Sciatic nerve (tissue), 2 donors: ENCODE measurements at places on chromosomes 12 and 14.

DNA sequence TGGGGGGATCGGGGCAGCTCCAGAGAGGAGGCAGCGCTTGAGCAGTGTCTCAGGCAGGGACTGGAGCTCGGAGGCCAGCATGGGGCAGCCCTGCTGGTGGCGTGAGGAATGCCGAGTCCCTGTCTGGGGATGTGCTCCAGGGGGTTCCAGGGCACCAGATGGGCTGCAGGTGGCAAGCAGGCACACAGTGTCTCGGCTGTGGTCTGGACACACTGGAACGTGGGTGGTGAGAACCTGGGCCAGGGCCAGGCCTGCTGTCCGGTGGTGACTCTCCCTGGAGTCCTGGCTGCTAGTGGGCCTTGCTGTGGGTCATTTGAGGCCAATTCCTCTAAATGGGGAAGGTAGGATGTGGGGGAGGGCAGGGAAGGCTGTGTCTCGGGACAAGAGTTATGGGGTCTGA, 199.4 kb upstream of the RTL1 start:
- peak; percentile 45 for DNase-seq

- no peak for DNase-seq
Observed at GRCh38 chr12:28108599-28108998, 81.7 kb upstream of the CCDC91 start.

DNA sequence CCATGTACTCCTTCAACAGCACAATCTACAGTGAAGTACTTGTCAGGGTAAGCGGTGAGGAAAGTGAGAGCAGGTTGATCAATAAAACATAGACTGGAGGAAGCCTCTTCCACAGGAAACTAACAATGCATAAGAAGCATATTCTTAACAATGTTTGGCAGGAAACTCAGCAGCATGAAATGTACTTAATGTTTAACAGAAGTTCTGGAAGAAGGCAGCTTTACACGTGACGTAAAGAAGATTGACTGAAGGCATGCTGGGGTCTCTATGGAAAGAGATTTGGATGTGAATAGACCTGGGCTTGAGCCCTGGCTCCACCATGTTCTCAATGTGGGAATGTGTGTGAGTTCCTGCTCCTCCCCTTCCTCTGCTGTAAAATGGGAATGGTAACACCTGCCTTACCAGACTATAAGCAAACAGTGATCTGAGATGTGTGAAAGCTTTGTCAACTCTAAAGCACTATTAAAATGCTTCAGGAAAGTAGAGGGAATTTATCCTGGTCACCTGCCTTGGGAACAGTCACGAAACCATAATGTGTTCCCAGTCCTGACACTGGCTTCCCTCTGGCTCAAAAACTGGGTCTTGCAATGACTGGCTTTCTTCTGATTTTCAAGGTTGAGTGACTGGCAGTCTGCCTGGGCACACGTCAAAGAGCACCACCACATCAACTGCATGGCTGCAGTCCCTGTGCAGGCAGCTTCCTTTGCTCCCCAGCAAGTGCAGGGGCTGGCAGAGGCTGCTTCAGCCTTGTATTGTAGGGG, 384.6 kb downstream of the APAF1 start:
- no peak for DNase-seq

- DNase-seq = no peak
Observed at GRCh38 chr12:101829639-101830366, 956 bp downstream of the GNPTAB start.

DNA sequence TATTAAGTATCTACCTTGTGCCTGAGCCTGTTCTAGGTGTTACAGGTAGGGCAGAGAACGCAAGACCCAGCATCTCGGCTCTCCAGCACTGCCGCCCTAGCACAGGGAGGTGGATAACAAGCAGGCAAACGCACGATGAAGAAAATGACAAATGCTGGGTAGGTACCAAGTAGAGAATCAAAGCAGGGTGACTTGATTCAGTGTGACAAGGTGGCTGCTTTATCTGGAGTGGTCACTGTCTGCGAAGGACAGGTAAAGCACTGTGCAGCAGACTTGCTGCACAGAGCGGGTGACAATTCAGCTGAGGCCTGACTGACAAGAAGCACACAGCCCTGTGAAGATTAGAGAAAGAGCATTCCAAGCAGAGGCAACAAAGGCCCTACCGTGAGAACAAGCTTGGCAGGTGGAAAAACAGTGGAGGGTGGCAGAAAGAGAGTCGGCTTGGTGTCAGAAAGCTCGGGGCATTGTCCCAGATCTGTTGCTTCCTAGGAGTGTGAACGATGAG, 12.9 kb downstream of the PRKCH start:
- DNase-seq = no peak

- no peak for DNase-seq
Observed at GRCh38 chr14:23517650-23518326, 33.8 kb downstream of the ZFHX2 start.

DNA sequence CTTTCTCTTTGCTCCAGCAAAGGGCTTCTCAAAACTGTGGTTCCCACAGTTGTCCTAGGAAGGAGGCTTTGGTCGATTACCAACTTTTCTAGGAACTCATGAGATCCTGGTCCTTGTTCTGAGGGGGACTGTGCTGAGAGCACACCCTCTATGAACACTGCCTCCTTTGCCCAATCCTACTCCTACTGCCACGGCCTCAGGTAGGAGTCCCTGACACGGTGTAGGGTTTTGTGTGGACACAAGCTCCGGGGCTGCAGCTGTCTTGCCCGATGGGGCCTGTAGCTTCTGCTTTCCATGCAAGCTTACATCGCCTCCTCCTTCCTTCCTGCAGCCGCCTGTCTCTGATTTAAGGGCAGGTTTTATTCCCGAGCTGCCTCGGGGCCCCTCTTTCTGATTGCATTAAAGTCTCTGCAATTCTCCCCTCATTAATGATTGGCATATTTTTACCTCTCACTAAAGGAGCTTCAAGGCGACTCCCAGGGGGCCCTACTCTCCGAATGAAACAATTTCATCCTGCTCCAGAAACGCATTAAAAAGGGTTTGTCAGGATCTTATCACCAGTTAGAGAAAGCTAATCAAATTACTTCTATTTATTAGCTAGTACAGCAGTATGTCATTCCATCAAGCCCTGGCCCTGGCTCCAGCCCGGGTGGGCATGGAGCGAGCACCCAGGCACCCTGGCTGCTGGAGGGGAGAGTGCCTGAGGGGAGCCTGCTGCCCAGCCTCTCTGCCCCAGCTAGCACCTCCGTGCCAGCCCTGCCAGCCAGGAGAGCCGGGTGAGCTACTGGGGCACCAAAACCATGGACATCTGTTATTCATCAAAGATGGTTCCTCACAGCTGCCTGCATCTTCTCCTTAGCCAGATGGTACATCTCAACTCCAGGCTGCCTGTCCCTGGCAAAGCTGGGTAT, 38.0 kb upstream of the ESRRB start:
- DNase-seq = no peak

DNA sequence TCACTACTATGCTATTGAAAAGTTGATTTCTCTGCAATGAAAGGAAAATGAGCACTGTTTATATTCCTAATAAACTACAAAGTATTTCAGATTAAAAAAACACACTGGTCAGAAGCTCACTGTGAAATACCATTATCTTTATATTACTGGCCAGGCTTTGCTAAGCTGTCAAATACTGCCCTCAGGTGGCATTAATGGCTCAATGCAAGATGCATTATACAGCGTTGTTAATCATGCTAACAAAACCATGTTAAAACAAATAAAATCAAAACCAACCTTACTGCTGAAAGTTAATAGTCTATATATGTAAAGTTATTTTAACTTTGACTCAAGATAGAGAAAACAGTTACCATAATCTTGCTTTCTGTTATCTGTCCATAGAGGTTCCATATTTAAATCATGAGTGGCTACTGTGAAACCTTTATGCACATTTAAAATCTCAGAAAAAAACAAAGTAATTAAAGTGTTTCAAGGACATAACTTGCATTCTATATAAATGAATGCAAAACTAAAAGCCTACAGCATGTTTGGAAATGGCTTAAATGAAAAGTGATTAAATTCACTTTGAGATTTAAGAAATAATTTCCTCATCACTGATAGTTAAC, 121.7 kb downstream of the RALGAPA1 start:
- no peak for DNase-seq

DNA sequence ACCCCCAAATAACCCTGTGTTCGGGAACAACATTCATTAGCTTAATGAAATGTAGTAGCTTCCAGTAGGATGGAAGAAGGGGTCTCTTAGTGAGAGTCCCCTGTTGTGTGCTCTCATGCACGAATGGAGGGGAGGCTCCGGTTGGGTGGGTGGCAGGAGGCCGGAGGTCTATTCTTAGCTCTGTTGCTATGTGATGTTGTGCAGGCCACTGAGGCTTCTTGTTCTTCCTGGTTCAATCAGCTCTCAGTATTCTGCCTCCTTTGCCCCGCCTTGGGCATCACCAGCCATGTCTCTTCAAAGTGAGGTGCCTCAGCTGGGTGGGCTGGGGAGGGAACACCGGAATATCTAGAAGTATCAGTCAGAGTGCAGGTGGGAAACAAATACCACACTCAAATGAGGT, 50.8 kb downstream of the KCNA1 start:
- no peak for DNase-seq

DNA sequence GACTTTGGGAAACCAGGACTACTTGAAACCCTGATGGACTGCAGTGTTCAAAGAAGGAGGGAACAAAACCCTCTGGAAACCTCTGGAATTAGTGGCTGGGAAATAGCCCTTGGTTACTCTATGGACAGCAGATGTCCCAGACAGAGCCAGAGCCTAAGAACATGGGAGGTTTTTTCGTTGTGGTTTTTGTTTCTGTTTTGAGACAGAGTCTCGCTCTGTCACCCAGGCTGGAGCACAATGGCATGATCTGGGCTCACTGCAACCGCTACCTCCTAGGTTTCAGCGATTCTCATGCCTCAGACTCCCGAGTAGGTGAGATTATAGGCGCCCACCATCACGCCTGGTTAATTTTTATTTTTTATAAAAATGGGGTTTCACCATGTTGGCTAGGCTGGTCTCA, 1378.7 kb downstream of the AACS start:
- no peak for DNase-seq

DNA sequence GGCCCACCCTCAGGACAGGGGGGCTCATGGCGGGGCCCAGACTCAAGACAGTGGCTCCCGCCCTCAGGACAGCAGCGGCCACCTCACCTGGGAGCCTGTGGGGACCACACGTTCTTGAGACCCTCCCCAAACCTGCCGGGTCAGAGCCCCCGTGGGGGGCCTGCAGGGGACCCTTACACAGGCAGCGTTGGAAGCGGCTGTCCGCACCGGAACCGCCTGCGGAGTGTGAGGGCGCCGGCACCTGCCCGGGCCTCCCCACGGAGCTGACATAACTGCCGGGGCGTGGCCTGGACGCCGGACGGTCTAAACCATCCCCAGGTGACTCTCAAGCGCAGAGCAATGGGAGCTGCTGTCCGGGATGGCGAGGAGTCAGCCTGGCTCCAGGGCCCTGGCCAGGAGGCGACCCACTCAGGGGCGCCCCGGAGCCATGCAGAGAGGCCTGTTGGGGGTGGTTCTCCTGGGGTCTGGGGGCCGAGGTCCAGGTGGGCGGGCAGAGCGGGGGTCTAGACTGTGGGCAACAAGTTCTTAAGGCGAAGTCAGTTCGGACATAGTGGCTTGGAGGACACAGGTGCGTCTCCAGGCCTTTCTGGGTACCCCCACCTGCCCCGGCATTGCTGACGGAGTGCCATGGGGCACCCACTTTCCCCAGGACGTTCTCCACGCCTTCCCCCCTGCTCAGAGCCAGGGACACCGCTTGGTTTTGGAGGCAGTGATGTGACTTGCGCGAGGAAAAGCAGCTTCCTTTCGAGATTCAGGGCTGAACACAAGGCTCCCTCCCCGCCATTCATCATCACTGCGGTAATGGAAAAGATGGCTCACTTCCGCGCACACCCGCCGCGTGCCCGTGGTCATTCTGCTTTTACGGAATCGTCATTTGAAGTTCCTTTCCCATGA, 23.2 kb downstream of the GALNT9 start:
- DNase-seq = no peak

- DNase-seq = no peak
Observed at GRCh38 chr12:47349137-47350061, 269.6 kb upstream of the AMIGO2 start.

DNA sequence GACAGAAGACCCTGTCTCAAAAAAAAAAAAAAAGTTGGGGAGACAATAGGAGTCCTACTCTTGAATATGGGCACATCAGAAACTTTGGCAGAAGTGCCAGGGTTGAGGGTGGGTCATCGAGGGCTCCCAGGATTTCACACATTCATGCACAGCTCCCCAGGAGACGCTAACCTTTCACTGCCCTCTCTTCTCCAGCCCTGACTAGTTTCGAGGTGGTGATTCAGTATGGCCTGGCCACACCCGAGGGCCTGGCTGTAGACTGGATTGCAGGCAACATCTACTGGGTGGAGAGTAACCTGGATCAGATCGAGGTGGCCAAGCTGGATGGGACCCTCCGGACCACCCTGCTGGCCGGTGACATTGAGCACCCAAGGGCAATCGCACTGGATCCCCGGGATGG, 29.4 kb upstream of the LRP1-AS start:
- DNase-seq = no peak

DNA sequence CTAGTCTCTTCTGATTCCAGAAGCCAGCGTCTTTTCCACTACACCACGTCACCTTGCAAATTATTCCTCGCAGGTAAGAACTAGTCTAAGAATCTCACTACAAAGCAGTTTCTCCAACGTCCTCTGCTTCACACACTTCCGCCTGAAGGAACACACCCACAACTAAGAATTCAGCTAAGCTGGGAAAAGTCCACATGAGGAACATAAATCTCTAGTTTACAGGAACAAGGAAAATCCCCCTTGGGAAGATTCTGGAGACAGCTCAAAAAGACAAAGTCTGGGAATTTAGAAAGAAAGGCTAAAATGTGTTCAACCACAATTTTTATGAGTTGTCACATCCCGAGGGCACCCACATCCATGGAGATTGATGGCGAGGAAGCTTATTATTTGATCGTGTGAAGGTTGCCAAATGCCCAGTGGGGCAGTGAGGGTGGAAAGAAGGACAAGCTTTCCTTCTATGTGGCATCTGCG, 780.2 kb upstream of the TBX3 start:
- no peak for DNase-seq

DNA sequence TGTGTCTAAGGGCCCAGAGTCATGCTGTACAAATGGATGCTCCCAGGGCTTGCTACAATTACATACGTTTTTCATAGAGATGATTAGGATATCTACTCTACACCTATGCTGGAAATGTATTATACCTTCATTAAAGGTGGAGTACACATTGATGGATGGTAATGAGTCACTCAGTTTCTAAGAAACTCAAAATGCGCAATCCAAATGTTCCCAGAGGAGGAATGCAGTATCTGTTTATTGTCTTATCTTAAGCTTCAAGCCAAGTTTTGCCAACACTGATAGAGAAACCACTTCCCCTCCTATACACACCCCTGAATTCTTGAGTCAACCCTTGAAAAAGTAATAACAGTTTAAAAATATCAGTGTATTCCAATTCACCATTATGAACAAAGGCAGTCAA, 266.6 kb upstream of the FAR2 start:
- no peak for DNase-seq

GRCh38 chr14:22766457-22767322, at the start of gene OXA1L:
TSS of gene OXA1L (plus strand) at chr14:22766688. CDS start at chr14:22766702, 14 bp downstream.
- DNase-seq = peak; percentile 99

DNA sequence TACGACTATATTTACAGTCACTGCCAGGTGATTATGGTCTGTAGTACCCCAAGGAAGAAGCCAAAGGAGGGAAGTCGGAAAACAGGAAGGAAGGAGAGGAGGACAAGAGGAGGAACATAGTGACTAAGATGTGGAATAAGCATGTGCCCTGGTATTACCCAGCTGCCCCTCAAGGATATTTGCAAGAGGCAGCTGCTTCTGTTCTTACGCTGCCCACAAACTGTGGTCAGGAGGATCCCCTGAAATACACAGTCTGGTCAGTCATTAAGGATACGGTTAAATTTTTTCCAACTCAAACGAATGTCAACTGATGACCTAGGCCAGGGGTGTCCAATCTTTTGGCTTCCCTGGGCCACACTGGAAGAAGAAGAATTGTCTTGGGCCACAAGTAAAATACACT, 126.5 kb downstream of the CMAS start:
- DNase-seq = no peak

- DNase-seq = peak; percentile 71
Observed at GRCh38 chr12:93146263-93146939, 217.3 kb upstream of the EEA1 start.
